ENCODE measurements at places on chromosomes 5 and 9. TPM values are rescaled to one million over a fixed set of nuclear protein-coding genes. Genes with fewer than 3 reads are reported as not detected.

GRCh38 chr9:83000765-83001164 lies 62.2 kb downstream of the RASEF start:
- no peak for DNase-seq

The CA9 gene
- not detected for total RNA-seq

The LVRN gene
- total RNA-seq: 0.64 TPM

The ADRB2 gene
- 0.64 TPM for total RNA-seq

DNA sequence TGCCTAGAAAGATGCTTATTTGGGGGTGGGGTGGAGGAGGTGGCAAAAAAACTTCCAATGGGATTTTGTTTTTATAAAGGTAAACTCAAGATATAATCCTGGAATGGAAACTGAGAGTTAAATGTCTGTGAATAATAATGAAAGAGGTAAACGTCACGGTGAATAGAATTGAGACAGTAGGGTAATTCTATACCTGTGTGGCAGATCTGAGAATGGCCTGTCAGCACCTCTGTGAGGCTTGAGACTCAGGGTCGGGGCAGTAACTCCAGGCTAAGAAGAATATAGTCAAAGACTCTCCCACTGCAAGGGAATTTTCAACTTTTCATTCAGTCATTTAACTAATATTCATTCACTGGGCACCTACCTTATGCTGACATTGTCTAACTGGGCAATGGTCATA lies 581.2 kb upstream of the ZNF608 start:
- no peak for DNase-seq

DNA sequence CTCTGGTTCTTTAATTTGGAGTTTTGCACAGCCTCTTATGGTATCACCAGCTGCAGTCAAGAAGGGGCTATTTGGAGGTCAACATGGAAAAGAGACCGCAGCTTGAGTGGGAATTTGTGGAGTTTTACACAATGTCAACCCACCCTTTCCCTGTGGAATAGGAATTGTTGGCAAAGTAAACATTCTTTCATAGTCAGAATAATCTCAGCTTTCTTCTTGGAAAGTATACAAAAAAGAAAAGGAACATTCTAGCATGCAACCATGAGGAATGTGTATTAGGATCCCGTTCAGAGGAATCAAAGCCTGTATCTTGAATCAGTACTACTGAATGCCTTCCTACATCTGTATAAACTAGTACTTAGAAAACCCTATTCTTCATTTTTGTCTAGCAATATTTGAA lies 107.6 kb downstream of the LURAP1L start:
- peak; percentile 77 for DNase-seq

GRCh38 chr5:100313657-100314056 lies 221.5 kb upstream of the FAM174A start:
- DNase-seq: no peak

The TESK1 gene
- 33.7 TPM for total RNA-seq

DNA sequence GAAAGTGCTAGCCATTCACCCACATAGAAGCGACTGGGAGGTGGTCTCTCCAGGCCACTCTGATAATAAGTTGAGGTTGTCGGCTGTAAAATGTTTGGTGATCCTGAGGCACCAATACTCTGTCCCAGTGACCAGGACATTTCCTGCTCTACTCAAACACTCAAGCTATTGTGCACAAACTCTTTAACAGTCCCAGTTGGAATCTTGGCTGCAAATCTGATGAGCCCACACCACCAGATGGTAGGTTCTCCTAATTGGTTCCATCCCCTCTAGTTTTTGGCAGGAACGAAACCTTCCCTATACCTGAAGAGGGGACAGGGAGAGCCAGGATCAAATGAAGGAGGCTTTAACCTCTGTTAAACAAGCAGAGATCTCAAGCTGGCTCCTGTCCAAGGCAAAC lies 14.3 kb downstream of the GRIA1 start:
- DNase-seq: no peak

- DNase-seq: peak; percentile 44
These were observed 179.0 kb upstream of the TNC start for GRCh38 chr9:115296831-115297565.

DNA sequence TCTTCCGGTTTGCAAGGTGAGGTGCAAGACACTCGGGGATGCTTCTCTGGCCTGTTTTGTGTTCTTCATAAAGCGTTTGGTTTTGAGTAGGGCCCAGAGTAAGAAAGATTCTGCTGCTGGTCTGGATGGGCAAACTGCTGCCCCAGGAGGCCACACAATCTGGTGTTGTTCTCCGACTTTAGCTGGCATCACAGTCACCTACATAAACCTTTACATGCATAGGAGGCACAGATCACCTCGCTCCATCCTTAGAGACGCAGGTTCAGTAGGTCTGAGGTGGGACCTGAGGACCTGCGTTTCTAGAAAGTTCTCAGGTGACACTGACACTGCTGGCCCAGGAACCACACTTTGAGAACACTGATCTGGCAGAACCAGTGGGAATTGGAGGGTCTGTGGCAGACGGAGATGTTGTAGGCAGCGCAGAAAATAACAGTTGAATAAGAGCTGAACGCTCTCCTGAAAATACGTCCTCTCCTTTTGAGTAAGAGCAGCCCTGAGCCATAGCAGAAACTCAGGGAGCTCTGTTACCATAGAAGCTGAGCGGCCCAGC lies 3.9 kb upstream of the SLC6A3 start:
- no peak for DNase-seq

The CLIC3 gene
- total RNA-seq: 0.39 TPM

The PROB1 gene
- 0.60 TPM for total RNA-seq

The SUSD3 gene
- not detected for total RNA-seq

- DNase-seq: peak; percentile 46
These were observed 118.2 kb downstream of the SEC61B start for GRCh38 chr9:99340281-99340680.

DNA sequence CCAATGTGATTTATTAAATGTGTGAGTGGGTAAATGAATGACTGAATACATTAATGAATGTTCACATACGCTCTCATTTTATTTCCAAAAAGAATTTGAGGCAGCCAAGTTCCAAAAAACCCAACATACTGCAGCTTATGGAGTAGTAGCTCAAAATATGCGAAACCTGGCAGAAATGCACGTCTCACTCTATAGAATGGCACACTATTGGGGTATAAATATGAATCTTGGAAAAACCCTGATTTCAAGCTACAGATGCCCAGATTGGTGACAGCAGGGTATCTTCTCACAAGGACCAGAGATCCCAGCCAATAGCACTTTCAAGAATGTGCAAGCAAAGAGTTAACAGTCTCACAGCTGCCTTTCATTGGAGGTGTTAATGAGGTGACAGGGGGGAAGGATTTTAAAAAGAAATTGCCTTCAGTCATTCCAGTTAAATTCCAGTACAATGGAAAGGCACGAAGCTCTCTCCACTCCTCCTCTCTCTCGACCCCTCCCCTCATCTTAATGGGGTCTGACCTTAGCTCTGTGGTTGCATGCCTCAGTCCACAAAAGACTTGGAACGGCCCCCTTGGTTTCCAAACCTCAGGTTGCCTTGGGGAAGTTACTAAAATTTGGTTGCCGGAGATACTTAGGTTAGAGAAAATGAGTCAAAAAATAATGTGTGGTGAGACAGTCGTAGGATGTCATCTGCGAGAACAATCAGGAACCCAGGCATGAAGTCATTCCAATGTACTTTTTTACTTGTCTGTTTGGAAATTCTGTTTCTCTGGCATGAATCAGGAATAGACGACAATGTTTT lies 307.4 kb downstream of the NFIB start:
- peak; percentile 82 for DNase-seq

The HAVCR2 gene
- 10.0 TPM for total RNA-seq

DNA sequence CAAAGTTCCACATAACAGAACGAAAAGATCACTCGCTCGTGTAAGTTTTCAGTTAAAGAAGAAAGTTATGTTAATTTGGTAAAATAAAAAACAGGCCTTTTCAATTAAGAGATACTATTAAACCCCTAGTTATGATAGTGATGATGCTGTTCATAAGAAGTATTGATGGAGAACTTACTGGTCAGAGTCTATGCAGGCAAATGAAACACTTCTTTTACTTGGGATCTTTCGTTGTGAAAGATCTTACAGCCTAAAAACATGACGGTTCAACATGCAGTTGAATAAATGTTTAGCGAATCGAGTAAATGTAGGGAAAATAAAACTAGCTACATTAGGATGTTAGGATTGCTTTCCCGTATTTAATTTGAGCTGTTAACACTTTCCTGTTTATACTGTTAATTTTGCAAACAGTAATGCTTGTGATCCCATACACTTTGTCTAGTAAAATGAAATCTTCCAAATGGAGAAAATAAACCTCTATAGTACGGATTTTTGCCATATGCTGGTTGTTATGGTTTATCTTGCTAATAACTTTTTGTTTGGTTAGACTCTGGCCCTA lies 2.0 kb downstream of the RHOBTB3 start:
- DNase-seq: no peak

DNA sequence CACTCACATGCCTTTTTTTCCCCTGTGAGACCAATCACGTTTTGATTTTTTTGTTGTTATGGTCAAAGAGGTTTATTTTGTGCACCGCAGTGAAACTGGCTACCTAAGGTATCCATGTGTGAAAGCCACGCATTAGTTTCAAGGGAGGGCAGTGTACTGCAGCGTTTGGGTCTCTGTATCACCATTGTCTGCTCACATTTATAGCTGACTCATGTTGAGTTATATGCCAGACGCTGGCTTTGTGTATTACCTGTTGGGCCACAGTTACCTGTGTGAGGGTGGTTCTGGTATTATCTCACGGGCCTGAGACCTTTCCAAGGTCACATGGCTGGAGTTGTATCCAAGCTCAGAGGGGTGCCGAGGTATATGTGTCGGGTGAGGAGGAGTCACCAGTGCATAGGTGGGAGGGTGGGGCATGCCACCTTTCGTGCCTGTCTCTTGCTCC lies 75.8 kb downstream of the ARHGAP26 start:
- no peak for DNase-seq

DNA sequence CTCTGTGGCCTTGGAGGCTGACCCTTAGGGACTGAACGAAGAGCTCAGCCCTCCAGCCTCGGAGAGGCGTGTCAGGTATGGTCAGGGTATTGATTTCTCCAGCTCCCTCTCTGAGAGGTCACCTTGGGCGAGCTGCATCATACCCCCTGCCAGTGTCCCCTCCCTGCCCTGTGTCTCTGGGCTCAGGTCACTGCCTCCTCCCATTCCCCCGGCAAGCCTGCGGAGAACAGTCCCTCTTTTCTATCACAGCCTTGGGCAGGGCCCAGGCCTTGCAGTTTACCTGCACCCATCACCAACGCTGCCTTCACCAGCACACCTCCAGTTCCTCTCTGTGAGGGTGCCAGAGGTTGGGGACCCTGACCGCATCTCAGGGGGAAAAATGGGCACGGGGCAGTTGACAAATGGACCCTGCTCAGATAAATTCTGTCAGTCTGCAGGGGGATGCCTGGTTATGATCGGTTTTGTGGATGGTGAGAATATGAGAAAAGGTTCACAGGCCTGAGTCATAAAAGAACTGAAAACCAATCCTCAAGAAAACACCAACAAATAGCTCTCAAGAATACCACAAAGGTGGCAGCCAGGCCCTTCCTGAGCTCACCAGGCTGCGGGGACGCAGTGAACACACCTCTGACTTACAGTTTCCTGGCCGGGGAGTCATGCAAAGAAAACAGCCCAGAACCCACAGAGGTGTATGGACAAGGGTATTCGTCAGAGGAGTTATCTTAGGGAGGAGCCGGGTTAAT lies 24.7 kb upstream of the RXRA start:
- DNase-seq: no peak

DNA sequence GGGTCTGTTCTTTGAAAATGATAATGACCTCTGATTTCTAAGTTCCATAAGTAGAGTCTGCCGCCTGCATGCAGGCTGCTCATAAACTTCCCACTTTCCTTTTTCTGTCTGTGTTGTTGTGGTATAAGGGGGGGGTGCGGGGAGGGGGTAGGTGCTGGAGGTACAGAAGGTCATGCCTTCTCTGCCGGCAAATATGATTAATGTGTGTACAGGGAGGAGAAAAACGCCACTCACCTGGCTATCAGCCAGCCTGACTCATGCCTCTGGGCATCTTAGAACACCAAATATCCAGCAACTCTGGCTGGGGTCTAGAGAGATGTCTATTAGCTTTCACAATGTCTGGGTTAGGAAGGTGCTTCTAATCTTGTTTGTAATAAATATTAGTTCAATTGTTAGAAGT lies 128.3 kb downstream of the EFNA5 start:
- peak; percentile 84 for DNase-seq

The CDC42SE2 gene
- total RNA-seq: 24.1 TPM

- DNase-seq: peak; percentile 10
These were observed 151.1 kb downstream of the ARL15 start for GRCh38 chr5:54159153-54159892.

The SET gene
- 397 TPM for total RNA-seq

DNA sequence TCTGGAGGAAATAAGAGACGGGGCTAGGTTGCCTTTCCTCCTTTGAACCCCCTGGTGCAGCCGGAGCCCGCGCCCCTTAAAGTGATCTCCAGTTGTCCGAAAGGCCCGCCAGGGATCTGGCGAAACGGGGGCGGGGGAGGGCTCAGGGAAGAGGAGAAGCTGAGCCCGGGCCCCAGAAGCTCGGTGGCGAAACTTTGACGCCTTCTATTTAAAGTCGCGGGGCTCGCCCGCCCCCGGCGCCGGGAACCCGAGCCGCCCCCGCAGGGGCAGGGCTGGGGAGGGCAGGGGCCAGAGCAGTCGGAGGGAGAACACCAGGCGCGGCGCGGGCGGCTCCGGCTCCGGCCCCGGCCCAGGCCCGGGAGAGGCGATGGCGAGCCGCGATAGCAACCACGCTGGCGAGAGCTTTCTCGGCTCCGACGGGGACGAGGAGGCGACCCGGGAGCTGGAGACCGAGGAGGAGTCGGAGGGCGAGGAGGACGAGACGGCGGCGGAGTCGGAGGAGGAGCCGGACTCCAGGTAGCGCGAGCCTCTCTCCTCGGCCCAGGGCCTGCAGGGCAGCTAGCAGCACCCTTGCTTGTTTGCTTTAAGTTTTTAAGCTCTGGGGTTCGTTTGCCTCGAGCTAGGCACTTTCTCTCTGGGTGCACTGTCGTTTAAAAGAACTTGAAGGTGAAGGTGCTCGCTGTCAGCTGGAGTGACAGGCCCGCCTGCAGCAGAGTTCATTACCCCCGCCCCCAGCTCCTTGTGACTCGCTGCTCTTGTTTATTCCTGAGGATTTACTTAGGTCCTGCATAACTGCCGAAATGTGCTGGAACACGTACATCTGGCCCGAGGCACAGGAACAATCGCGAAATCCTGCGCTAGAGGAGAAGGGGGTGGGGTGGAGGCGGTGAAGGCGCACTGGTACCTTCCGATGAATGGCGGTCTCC lies at the start of gene CMYA5:
Gene CMYA5 (plus strand): TSS at position 296 of the 926 bp plus-strand sequence. CDS start 72 bp downstream, at position 368.
- DNase-seq: no peak

The RAB3C gene
- total RNA-seq: 0.45 TPM

- no peak for DNase-seq
These were observed 148.4 kb downstream of the MAN2A1 start for GRCh38 chr5:109838157-109838556.

DNA sequence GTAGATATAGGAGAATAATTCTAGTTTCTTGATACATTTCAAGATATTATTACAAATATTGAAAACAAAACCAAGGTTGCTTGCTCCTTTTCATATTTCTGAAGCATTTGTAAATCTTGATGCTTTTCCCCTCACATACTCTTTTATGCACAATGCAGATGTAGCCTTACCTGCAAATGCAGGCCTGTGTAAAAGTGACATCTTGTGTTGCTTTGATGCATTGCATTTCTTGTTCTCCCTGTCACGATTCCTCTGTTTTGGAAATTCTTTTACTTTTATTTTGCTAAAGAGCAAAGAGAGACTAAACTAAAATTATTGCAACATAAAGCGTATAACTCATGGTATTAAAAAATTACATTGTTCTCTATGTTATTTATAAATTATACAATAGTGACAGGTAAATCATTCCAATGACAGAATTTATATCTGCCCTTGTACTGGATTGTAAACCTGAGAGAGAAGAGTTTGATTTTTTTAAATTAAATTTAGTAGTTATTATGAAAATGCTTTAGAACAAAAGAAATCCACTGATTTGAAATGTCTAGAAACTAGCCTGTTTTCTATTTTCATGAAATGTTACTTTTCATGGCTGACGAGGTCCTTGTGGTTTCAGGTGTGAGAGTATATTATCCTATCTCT lies 970.0 kb downstream of the MAT2B start:
- peak; percentile 24 for DNase-seq

The ZNF608 gene
- total RNA-seq: 57.3 TPM
